ENCODE measurements at places on chromosomes 6 and 20.

- DNase-seq = no peak
These were observed 107.0 kb downstream of the ERMARD start for GRCh38 chr6:169858293-169858934.

DNA sequence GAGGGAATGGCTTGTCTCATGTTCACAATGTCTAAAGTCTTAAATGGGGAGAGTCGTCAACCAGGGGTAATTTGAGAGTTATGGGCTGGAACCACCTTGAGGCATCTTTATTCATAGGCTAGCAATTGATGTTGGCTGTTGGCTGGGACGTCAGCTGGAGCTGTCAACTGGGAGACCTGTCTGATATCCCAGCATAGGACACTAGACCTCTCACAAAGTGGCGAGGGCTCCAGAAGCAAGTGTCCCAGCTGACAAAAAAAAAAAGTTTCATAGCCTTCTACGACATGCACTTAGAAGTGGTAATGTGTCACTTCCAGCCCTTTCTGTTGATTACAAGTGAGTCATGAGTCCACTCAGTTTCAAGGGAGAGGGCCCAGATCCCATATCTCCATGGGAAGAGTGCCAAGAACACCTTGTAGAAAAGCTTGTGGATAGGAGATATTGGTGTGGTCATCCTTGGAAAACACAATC, 278.0 kb downstream of the ESR1 start:
- no peak for DNase-seq

GRCh38 chr6:157068691-157069324, 254.5 kb downstream of the TMEM242 start:
- no peak for DNase-seq

DNA sequence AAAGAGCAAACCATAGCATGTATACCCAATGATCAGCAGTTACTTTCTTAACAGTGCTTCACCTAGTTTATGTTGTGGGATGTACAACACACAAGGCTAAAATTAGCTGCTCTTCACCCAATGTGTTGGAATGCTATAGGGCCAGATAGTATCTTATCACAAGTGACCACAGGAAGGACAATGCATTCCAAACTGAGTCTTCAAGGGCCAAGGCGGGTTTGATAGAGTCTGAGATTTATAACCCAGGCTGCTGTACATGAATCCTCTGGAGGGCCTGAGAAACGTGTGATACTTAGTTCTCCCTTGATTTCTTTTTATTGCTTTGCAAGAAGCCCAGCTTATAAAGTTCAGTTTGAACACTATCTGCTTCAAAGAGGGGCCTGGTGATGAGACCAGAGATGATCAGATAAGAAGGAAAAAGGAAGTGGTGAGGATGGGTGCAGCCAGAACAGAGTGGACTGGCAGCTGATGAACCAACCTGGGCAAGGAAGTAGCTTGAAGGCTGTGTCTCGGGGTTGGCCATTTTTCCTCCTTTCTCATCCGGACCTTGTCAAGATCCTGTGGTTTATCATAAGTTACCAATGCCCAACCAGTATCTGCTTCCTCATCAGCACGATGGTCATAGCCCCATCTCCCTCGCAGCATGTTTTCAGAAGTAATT, 62.2 kb upstream of the BMP2 start:
- no peak for DNase-seq

- no peak for DNase-seq
These were observed 44.7 kb upstream of the ECI2 start for GRCh38 chr6:4179960-4180651.

All from activated T-cell treated with anti-CD3 and anti-CD28 coated beads for 4 hours (primary cell).